ENCODE measurements at places on chromosomes 16 and 17.

- peak; percentile 43 for DNase-seq
Observed at GRCh38 chr16:27326738-27327585, 13.2 kb downstream of the IL4R start.

- DNase-seq = no peak
Observed at GRCh38 chr17:81395600-81396277, 482 bp downstream of the BAHCC1 start.

DNA sequence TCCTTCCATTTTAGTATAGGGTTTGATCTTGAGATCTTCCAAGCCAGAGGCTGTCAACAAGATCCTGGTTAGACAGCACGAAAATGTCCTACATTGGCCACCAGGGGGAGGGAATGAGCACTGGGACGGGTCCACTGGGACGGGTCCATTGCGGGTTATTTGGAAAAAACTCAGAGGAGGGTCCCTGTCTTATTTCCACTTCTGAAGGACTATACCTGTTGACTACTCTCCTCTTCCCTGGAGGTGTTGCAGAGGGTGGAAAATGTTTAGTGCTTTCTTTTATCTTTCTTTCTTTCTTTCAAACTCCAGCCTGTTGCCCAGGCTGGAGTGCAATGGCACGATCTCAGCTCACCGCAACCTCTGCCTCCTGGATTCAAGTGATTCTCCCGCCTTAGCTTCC lies 2.5 kb downstream of the TTLL6 start:
- no peak for DNase-seq

- no peak for DNase-seq
Observed at GRCh38 chr16:67425061-67425460, 5.9 kb upstream of the HSD11B2 start.

DNA sequence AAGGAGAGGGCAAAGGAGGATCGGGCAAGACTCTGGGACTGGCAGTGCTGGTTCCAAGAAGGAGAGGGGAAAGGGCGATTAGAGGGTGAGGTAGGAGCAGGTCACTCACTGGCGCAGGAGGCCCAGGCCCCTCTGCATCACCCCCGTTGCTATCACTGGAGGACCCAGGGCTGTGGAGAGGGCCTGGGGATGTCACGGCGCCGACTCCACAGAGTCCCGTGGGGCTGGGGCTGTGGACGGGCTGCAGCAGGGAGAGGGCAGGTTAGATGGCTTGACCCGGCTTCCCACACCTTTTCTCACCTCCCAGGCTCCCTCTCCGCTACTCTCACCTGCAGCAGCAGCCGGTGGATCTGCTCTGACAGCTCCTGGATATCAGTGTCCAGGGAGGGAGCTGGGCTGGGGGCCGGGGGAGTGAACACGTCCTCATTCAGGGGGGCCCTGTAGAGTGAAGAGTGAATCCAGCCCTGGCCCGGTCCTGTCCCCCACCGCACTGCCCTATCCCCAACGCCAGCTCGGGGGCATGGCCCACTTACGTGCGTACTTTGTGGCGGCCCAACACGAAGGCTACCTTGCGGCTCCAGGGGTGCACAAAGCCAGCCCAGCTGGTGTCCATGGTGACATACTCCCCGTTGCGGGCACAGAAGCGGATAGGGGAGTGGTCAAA lies 4.9 kb downstream of the PER1 start:
- no peak for DNase-seq

- DNase-seq = peak; percentile 87
Observed at GRCh38 chr17:75034236-75034908, 12.4 kb downstream of the ATP5PD start.

- no peak for DNase-seq
Observed at GRCh38 chr17:81440511-81441244, 45.4 kb downstream of the BAHCC1 start.

DNA sequence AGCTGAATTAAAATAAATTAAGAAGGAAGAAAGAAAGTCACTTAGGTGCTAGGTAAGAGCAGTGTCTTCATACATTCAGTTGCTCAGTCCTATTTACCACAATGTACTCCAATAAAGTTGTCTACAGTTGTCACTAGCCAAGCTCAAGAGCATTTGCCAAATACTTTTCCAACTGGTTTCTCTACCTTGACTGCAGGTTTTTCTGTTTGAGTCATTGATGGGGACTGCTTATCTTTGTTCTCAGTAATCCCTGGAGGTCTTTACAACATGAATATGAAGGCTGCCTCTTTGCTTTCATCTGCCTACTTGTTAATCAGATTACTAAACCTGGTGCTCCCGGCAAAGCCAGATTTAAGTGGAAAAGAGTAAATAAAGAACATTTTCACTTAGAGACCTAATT lies 64.6 kb upstream of the CLEC18B start:
- no peak for DNase-seq

GRCh38 chr17:45702666-45703266 lies 81.4 kb upstream of the CRHR1 start:
- DNase-seq = no peak

GRCh38 chr17:67481808-67482207 lies 104.7 kb downstream of the PITPNC1 start:
- no peak for DNase-seq

- DNase-seq = no peak
Observed at GRCh38 chr16:11056090-11056992, 112.0 kb downstream of the CLEC16A start.
